ENCODE measurements at places on chromosomes 5 and 9.
A peak's percentile ranks its signal among the peaks of the same experiment; 100 is the strongest.

DNA sequence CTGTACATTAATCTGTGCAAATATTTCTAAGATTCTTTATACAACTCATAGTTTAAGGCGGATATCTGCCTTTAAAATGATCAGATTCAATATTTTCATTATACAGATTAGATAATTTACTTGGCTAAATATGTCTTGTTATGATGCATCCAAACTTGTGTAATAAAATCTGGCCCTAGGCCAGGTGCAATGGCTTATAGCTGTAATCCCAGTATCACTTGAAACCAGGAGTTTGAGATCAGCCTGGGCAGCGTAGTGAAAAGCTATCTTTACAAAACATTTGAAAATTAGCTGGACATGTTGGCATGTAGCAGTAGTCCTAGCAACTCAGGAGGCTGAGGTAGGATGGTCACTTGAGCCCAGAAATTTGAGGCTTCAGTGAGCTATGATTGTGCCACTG lies 2002.2 kb upstream of the ACO1 start:
- no peak for DNase-seq

DNA sequence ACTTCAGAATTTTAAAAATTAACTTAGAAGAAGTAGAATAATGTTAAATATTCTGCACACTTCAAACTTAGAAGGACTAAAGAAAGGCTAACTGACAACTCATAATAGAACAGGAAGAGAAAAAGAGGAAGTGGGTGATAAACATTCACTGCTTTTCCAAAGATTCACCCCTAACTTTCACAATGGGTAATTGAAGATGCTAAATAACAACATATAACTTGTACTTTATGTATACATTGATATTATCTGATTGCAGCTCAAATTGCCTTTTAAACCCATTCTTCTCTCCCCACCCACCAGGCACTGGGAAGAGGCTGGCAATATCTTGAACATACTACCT lies 376.6 kb downstream of the EFNA5 start:
- no peak for DNase-seq

DNA sequence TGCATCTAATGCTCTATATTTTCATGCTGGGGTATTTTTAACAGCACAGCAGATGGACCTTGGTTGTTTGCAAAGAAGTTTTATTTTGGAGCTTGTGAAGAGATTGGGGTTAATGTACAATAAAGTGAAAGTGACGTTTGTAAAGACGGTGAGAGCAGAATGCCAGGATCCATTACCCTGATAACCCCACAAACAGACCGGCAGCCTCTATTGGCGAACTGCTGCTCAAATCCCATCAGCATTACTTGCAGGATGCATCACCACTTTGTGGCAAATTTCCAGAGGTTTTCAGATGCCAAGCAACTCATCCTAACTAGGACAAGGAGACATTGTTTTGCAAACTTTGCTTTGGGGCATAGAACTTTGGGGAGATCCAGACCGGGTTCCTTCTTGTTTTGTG lies 383.3 kb upstream of the ZNF462 start:
- no peak for DNase-seq

GRCh38 chr5:37477426-37477825 lies 98.3 kb downstream of the WDR70 start:
- DNase-seq = no peak

DNA sequence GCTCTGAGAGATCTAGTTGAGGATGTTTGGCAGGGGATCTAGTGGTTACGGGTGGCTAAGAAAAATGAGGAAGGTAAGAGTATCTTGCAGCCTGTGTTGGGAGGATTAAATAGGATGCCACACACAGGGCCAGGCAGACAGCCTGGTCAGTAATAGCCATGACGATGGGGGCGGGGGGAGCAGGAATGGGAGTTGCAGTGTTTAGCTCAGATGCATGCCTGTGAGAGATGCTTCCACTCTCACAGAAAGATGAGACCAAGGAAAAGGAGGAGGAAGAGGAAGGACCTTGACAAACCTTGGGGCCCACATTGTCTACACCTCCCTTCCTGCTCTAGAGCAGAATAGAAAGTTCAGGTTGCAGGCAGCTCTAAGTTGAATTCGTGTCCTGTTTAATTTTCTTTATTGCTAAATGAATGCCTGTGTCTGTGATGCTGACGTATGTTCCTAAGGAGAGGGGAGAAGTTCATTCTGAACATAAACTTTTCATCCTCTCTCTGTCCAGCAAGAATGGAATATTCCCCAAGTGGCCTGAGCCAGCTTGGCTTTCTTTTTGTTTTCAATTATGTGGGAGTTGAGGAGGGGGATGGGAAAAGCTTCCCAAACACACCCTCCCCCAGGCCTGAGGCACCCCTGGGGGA lies 28.7 kb downstream of the TGFBI start:
- DNase-seq = no peak

DNA sequence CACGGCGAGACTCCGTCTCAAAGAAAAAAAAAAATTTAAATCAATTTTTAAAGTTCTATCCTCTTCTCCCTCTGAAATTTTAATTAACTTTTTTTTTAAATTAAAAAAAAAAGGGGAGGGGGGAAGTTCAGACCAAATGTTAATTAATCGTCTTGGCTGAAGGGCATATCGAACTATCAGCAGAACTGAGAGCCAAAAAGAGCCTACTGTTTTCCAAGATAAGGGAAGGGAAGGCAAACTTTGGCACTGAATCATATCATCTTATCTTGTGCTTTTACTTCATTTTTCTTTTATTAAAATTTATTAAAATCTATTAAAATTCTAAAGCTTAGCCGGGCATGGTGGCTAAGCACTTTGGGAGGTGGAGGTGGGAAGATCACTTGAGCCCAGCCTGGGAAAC lies 45.9 kb upstream of the MTMR12 start:
- DNase-seq = no peak

DNA sequence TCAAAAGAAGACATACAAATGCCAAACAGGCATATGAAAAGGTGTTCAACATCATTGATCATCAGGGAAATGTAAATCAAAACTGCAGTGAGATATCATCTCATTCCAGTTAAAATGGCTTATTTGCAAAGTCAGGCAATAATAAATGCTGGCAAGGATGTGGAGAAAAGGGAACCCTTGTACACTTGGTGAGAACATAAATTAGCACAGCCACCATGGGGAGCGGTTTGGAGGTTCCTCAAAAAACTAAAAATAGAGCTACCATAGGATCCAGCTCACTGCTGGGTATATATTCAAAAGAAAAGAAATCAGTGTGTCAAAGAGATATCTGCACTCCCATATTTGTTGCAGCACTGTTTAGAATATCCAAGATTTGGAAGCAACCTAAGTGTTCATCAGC lies 50.3 kb downstream of the AP3S1 start:
- no peak for DNase-seq

DNA sequence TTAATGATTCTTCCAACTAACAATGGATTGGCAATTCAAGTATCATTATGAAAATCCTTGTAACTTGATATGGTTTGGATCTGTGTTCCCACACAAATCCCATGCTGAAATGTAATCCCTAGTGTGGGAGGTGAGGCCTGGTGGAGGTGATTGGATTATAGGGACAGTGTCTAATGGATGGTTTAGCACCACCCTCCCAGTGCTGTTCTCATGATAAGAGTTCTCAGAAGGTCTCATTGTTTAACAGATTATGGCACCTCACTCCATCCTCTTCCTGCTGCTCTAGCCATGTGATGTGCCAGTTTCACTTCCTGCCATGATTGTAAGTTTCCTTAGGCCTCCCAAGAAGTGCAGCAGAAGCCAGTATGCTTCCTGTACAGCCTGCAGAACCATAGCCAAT lies 1116.2 kb upstream of the EDIL3 start:
- no peak for DNase-seq

DNA sequence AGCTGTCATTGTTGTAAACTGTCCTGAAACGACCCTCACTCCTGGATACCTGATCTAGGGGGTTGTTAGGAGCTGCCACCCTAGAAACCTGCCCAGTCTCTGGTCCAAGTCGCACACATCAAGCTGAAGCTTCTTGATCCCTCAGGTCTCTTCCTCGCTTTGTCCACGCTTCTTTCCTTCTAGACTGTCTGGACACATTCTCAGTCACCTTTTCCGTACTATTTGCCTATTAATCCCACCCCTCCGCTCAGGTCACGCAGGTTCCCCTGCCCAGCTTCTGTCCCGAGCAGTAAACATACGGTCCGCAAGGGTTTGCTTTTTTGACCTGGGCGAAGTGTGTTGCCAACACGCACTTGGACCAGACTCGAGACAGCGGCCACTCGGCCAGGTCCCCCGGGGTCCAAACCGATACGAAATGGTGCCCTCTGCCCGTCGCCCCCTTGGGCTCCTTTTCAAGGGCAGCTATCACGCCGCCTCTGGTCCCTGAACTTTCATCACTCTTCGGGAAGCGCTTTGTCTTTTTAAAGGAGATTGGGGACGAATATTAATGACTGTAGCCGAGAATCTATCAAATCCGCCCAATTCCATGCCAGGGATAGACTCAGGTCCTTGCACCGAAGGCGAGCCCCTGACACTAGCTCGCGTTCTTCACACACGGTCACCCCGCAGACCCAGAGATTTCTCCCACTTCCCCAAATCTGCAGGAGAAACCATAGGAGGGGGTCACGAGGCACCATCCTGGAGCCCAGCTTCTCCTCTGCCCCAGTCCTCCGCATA lies 814 bp downstream of the PLCXD3 start:
- peak; percentile 7 for DNase-seq

- no peak for DNase-seq
Measured at GRCh38 chr5:154447089-154447725, 1.4 kb downstream of the SAP30L start.

All from right kidney (tissue), 9 donors.